Right atrium auricular region (tissue), 2 donors: ENCODE measurements at places on chromosomes 12 and 14. TPM values are rescaled to one million over a fixed set of nuclear protein-coding genes. Genes with fewer than 3 reads are reported as not detected.

DNA sequence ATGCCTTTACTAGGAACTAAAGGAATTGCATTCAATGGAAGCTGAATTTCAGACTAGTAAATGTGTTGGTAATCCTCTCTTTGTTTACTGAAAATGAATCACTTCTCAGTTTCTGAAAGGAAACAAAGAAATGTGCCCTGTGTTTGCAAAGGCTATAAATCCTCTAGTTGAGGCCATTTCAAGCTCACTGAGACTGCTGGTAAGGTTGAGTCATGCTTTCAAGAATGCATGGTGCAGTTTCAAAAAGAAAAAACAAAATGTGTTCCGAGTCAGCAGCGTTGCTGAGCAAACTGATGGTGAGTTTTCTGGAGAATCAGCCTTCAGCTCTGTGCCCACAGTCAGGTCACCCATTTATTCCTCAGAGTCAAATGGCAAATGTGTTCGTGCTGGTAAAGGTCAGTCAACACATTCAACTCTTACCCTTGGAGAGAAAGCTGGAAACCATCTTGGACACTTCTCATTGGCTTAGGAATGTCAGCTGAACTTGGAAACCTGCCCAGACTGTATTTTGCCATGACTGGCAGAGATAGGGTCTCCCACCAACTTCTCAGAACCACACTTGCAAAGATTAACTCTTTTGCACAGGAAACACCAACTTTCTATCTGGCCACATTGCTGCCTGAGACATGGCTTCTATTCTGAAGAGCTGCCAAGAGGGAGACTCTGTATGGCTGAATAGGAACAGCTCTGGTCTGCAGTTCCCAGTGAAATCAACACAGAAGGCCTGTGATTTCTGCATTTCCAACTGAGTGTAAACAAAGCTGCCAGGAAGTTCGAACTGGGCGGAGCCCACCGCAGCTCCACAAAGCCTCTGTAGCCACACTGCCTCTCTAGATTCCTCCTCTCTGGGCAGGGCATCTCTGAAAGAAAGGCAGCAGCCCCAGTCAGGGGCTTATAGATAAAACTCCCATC lies 484.4 kb downstream of the ATP23 start:
- DNase-seq = no peak

DNA sequence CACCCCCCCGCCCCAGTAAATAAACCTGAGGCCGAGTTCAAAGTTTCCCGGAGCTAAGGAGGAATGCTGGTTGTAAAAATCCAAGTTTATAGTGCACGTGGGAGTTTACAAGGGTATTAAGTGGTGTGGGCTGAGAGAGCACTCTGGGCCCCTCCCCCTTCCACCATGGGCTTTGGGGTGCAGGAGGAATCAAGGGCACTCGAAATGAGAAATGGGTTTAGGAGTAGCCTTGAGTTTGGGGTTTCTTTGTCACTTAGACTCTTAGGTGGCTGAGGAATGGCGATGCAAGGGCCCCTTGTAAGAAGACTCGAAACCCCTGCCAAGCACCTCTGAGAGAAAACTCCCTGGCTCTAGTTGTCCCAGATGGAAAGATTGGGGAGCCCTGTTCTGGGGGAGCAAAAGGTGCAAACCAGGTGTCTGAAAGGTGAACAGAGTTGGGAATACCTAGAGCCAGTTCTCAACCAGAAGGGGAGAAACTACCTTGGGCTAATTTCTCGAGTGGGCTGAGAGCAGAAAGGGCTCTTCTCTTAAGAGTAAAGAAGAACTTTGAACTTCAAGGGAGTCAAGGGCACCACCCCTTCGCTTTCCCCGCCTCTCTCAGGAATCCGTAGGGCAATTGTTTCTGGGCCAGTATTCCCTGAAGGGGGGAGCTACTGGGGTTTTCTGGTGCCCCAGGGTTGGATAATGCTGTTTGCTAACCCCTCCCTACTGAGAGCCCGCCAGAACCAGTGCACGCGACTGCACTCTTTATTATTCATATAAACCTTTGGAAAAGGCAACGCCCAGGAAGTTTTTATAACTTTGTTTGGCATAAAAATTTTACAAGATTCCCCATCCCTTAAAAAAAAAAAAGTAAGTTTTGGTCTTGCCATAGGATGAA lies 4.0 kb upstream of the HOTAIR start:
- no peak for DNase-seq

DNA sequence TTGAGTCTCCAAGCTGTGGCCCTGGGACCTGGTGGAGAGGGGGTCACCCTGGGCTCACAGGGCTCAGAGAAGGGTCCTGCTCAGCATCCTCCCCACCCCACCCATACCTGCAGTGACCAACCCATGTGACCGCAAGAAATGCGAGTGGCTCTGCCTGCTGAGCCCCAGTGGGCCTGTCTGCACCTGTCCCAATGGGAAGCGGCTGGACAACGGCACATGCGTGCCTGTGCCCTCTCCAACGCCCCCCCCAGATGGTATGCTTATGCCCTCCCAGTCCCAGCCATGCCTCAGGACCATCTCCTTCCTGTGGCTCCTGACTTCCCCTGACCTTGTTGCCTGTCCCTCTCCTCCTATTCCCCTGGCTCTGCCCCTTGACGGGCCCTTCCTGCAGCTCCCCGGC lies 6.7 kb upstream of the NXPH4 start:
- DNase-seq = no peak

- DNase-seq = no peak
Observed at GRCh38 chr14:49367696-49368095, 218.5 kb downstream of the RPS29 start.

DNA sequence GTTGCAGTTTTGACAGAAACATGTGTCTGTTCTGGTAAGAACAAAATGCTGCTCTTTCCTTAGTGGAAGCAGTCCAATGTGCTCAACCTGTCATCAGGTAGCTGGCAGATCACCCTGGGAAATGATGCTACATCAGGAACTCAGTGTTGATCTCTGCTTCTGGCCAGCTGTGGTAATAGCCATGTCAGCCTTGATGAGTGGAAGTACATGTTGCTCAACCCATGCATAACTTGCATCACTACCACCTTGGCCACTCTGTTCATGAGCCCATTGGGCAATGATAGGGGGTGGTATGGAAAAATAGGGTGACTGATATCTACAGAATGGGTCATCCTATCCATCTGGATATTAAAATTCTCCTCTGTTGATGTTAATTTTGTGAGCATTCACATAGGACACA lies 411.0 kb downstream of the C12orf50 start:
- DNase-seq = no peak

- no peak for DNase-seq
Observed at GRCh38 chr12:104189915-104190555, 25.5 kb upstream of the TXNRD1 start.

- DNase-seq = no peak
Observed at GRCh38 chr12:108788076-108788782, 56.9 kb upstream of the CORO1C start.

VAMP1 gene
- 1.7 TPM for total RNA-seq

REC8 gene
- total RNA-seq = 3.8 TPM

NOC4L gene
- 9.9 TPM for total RNA-seq

DNA sequence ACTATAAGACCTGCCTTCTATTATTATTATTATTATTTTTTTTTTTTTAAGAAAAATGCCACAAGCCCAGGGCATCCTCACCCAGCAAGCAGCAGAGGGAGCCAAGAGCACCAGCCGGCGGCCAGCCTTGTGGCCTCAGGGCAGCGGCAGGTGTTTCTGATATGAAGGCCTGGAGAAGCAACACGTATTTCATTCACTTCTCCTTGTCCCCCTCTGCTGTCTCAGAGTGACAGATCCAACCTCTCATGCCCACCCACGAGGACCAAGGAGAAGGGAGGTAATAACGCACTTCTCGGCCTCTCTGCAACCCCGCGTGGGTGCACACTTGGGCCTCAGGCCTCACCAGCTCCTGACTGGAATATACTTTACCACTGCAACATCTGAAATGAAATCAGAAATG lies 25.4 kb downstream of the CDC42BPB start:
- no peak for DNase-seq

RAP1B gene
- 73.1 TPM for total RNA-seq

GRCh38 chr12:3130057-3130830 lies 53.1 kb downstream of the TSPAN9 start:
- no peak for DNase-seq

GRCh38 chr12:212715-213526 lies 1.0 kb downstream of the SLC6A12 start:
- DNase-seq = no peak

CCDC197 gene
- total RNA-seq = not detected

DNA sequence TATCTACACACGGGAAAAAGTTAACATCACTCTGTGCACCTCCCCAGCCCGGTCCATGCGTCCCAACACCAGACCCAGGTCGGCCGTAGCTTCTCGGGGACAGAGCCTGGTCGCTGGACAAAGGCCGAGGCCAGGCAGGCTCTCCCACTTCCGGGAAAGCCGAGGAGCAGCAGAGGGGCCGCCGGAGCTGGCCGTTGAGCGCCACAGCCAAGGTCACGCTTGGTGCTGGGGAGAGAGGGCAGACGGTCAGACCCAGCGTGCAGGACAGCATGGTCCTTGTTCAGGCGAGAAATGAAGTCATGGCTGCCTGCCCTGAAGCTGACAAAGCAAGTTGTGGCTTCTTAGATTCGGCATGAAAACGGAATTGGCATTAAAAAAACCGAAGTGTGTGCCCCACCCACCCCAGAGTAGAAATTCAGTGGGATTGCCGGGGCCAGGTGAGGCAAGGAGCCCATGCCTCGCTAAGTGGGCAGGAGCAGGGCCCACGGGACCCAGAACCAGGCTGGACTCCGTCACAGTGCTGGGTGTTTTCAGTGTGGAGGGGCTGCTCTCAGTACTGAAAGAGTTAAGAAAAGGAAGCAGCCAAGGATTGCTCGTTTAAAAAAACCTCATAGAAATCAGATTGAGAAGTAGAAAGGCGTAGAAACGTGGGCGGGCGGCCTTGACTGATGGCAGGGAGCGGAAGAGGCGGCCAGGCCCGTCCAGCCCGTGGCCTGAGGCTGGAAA lies 4.3 kb downstream of the ARL6IP4 start:
- DNase-seq = peak; percentile 61

DNA sequence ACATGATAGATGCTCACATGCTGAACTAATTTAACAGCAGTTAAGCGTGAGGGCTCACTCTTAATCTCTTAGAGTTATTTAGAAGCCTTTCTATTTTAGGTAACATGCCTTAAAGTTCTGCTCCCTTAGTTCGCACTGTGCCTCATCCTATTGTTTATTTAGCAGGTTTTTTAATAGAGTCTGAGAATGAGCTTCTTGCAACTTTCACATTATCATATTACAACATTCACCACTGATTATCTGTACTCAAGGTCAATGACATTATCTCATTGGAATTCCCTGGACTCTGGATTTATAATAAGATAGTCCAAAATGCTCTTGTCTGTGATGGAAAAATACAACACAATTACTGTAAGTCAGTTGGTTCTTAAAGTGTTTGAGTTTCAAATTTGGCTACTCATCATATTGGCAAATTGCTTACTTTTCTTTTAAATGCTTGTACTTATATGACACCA lies 183.6 kb upstream of the SLC38A2 start:
- no peak for DNase-seq

GRCh38 chr12:69309461-69309860 lies 38.7 kb upstream of the LYZ start:
- no peak for DNase-seq

DNA sequence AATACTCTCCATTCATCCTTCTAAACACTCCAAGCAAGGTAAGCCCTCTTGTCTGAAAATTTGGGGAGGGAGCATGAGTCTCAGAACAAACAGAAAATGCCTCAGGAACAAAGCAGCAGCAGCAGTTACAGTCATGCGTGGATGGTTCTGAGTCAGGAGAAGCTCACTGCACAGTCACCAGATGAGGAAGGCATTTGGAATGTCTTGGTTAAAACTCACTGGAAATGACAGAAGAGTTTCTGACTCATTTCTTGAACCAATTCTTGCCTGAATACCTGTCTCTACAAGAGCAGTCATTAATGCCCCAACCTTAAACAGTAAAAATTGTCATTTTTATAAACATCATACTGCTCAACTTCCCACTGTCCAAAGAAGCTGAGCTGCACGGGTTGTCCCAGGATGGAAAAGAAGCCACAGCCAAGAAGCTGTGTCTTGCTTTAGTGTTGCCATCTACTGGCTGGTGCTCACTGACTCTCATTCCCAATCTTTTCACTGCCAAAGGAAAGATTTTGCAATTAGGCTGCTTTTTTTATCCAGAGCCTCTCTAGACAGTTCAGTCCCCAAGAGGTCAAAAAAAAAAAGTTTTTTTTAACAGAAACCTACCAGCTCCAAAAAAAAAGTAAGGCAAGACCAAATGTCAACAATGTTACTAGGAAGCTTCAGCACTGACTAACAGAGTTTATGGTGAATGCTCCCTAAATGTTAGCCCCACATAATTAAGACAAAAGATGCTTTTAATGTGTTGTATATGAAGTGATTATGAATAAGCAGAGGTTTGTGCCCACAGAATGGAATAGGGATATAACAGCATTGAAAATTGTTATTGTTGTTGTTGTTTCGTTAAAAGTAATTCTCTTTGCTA lies 40.4 kb downstream of the KICS2 start:
- no peak for DNase-seq

ARHGAP9 gene
- 4.2 TPM for total RNA-seq

GRCh38 chr14:81366214-81366613 lies 33.9 kb downstream of the STON2 start:
- DNase-seq = no peak

PTHLH gene
- 67.6 TPM for total RNA-seq

DNA sequence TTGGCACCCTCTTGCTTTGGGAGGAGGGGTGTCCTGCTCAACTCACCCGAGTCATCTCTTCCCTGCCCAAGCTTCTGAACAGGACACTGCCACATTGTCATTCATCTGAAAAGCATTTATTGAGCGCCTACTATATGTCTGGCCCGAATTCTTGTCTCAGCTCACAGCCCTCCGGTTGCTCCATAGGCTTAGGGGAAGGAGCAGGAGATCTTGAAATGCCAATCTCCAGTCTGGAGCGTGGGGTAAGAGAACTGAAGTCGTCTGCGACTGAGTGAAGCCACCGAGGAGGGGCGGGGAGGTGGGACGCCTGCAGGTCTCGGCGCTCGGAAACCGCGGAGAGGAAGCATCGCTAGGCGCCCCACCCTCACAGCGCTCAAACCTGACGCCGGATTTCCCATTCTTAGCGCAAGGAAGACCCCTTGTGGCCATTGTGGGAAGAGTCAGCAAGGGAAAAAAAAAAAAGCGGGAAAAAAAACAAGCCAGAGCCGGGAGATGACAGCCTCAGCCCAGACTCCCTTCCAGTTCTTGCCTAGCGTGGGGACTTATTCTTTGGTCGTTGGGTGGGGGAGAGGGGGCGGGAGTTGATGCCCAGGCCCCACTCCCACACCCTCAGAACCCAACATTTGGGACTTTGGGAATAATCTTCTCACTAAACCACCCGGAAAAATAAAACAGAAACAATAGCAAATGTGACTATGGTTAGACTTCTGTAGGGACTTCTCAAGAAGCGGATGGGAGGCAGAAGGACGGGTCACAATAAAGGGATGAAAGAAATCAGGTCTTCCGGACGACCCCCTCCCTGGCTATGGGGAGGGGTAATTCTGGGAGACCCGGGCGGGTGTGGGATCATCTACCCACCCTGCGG lies 28.2 kb upstream of the SMUG1 start:
- peak; percentile 76 for DNase-seq

PRMT5 gene
- 55.1 TPM for total RNA-seq

DNA sequence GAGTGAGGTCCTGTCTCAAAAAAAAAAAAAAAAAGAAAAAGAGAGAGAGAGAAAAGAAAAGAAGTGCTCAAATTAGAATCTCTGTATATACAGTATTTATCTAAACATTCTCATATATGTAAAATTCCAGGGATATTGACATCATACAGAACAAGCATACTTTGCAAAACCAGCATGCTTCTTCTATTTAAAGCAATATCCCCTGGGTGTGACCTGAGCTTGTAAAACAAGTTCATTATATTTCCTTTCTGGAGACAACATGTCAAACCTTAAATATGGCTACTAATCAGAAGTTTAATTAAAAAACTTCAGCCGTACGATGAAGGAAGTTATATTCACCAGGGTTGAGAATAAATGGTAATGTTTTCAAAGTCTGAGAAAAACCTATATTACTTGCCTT lies 175.8 kb upstream of the HMGA2 start:
- DNase-seq = no peak
